ENCODE measurements at places on chromosomes 5 and 9. TPM values are rescaled to one million over a fixed set of nuclear protein-coding genes. Genes with fewer than 3 reads are reported as not detected.
A peak's percentile ranks its signal among the peaks of the same experiment; 100 is the strongest.

DNA sequence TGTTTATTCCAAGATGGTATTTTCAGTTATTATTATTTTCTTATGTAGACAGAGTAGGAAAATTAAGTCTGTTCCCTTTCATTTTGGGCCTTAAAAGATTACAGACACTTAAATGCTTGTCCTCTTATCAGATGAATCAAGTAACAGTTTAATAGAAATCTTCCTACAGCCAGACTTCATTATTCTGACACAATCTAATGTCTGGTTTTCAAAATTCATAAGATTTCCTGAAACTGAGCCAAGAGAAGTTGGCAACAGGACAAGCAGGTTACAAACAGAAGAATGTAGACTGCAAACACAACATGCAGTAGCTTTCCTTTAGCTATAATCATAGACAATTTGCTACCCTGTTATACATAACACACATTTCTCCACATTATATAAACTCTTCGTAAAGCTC, 130.5 kb downstream of the FBXL17 start:
- peak; percentile 16 for DNase-seq

DNA sequence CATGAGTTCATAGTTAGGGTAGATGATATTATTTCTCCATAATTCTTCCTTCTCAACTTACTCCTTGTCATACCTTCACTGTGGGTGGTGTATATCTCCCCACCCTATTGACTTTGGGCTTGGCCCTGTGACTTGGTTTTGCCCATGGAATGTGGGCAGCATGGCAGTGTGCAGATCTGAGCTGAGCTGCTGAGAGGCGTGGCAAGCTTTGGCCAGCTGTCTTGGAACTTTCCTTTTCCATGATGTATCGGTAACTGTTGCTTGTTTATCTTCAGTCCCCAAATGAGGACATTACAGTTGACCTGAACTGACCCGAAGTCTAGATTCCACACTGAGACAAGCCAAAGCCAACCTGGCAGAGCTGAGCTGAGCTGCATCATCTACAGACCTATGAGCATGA, 70.4 kb downstream of the RALGPS1 start:
- no peak for DNase-seq

AGTPBP1 gene
- 20.3 TPM for total RNA-seq

PCDHGB6 gene
- 3.8 TPM for total RNA-seq

SNX30 gene
- total RNA-seq, result 22.0 TPM

DNA sequence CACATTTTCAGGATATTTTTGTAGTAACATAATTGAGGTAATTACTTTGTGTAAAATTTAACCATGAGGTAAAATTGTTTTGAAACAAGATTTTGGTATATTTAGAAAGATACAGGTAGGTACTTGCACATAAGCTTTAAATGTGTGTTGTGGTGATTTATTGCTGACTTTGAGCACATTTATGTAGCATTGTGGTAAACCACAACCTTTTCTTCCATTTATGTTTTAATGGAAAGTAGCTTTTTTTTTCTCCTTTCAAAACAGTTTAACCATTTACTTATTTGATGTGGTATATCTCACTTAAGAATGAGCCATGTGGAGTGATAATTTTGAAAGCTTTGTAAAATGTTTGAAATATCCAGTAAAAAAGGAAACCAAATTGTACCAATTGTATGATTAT, 35.6 kb downstream of the FCHO2 start:
- DNase-seq, result no peak

- no peak for DNase-seq
Measured at GRCh38 chr9:137169896-137170358, at the start of gene LRRC26. Gene LRRC26, minus strand, starts transcription at chr9:137170051. Its CDS starts 108 bp downstream, at chr9:137169943.

- DNase-seq, result peak; percentile 53
Measured at GRCh38 chr9:128276574-128277270, 646 bp downstream of the SWI5 start.

GRCh38 chr9:38641985-38642864, 21.8 kb upstream of the ANKRD18A start:
- DNase-seq, result peak; percentile 43

Data from fibroblast of the aortic adventitia (primary cell).